ENCODE measurements at places on chromosomes 11 and 22.
A peak's percentile ranks its signal among the peaks of the same experiment; 100 is the strongest.

- DNase-seq = no peak
Measured at GRCh38 chr11:19701421-19701820, 11.2 kb upstream of the NAV2 start.

- no peak for DNase-seq
Measured at GRCh38 chr11:114501901-114502300, 57.8 kb downstream of the NXPE1 start.

DNA sequence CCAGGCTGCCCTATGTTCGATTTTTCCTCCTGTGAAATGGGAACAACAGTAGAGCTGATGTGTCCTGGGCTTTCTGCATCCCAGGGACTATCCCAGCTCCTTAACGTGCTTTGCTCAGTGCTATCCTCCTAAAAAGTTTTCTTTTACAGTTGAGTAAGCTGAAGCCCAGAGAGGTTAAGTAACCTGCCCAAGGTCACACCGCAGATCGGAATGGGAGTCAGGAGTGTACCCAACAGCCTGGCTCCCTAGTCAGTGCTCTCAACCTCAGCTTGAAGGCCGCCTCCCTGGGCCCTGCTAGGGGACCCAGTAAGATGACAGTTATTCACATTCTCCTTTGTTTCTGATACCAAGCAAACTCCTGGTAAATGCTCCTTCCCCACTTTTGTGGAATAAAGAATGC is 45.9 kb downstream of the PARVB start:
- no peak for DNase-seq

GRCh38 chr11:91173701-91174100 is 950.9 kb upstream of the CHORDC1 start:
- no peak for DNase-seq

- DNase-seq = no peak
Measured at GRCh38 chr11:70504246-70505020, 106.1 kb downstream of the CTTN start.

GRCh38 chr11:119680541-119681360 is 48.2 kb downstream of the NECTIN1 start:
- DNase-seq = no peak

GRCh38 chr22:47476231-47476630 is 713.8 kb downstream of the TBC1D22A start:
- no peak for DNase-seq

- no peak for DNase-seq
Measured at GRCh38 chr22:25690798-25691197, 51.2 kb upstream of the MYO18B start.

GRCh38 chr11:93238956-93239355 is 41.2 kb upstream of the SLC36A4 start:
- DNase-seq = no peak

DNA sequence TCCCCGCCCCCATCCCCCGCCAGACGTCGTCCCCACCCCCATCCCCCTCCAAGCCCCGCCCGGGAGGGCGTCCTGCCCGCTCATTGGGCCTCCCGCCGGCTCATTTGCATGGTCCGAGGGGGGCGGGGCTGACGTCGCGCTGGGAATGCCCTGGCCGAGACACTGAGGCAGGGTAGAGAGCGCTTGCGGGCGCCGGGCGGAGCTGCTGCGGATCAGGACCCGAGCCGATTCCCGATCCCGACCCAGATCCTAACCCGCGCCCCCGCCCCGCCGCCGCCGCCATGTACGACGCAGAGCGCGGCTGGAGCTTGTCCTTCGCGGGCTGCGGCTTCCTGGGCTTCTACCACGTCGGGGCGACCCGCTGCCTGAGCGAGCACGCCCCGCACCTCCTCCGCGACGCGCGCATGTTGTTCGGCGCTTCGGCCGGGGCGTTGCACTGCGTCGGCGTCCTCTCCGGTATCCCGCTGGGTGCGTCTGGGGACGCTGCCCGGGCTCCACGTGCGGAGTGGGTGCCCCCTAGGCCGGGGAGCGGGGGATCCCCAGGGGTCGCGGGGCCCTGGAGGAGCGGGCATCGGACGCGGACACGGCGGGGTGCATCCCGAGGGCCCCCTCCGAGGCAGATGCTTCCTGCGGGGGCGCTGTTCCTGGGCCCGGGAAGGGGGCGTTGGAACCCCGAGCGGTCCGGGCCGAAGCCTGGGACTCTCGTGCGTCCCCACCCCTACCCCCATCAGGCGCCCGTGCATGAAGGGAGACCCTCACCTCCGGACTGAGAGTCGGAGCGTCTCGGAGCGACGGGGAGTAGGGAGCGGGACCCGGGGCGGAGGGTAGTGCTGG is at the start of gene PNPLA3:
Gene PNPLA3 (plus strand): TSS at position 175 of the 834 bp plus-strand sequence. CDS start 107 bp downstream, at position 282.
- peak; percentile 77 for DNase-seq

DNA sequence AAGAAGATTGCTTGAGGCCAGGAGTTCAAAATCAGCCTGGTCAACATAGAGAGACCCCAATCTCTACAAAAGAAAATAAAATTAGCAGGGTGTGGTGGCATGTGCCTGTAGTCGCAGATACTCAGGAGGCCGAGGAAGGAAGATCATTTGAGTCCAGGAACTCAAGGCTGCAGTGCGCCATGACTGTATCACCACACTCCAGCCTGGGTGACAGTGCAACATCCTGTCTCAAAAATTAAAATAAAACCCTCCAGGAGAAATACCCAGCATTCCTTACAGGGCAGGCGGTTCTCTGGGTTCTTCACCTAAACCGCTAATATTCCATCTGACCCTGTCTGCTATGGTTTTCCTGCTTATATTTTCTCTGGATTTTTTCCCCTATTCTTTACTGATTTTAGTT is 13.5 kb downstream of the TCF20 start:
- DNase-seq = no peak

DNA sequence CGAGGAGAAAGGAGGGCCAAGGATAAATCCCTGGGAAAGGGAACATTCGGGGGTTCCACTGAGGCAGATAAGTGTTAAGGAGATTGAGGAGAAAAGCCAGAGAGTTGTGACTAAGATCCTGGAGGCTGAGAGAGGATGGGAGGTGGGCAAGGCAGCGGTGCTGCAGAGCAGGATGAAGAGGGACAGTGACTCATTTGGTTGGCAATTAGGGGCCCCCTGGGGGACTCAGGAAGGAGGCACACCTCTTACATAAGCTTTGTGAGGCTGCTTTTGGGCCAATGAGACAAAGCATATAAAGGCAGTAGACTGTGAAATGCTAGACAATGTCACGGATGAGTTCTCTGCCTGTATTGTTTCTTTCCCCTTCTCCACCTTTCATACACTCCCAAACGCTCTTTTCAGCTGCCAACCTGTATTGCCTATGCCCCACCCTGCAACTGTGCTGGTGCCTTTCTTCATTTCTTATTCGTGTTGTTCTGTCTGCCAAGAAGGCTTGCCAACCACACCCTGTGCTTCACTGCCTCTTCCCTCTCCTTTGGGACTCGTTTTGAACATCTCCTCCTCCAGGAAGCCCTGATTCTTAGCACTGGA is 246.8 kb upstream of the KIRREL3 start:
- DNase-seq = no peak

DNA sequence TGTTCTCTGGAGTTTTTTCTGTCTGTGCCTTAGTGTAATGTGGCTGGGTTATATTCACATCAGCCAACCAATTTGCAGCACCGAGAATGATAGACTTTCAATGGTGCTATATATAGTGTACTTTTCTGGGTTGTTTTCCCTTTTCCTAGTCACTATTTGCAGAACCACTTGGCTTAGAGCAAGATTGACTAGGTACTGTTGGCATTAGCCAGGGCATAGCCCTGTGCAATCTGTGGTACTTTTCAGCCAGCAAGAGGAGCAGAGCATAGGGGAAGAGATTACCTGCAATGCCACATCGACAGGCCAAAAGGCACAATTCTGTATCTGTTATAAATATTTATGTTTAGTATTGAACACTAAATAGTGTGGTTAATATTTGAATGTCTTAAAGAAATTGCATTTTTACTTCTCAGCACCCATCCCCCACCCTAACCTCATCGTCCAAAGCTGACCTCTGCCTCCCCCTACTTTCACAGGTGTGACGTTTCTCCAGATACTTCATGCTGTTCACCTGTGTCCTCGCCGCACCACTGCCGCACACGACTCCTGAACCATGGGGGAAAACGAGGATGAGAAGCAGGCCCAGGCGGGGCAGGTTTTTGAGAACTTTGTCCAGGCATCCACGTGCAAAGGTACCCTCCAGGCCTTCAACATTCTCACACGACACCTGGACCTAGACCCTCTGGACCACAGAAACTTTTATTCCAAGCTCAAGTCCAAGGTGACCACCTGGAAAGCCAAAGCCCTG is 51.4 kb downstream of the MICAL2 start:
- no peak for DNase-seq

GRCh38 chr11:118239509-118240205 is 12.5 kb downstream of the MPZL3 start:
- no peak for DNase-seq

DNA sequence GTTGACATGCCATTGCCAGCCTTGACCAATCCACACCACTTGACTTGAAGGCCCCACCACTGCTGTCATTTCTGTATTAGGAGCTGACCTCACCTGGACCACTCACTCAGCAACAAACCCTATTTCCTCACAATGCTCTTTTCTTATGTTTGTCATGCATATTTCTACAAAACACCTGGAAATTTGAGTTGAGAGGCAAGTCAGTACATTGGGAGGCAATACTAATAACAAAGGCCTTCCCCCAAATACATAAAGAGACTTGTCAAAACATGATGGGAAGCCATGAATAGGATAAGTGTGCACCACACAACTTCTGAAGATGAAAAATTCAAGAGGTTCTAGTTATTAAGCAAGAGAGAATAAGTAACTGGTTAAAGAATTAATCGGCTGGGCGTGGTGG is 77.9 kb upstream of the POU2AF2 start:
- DNase-seq = no peak

DNA sequence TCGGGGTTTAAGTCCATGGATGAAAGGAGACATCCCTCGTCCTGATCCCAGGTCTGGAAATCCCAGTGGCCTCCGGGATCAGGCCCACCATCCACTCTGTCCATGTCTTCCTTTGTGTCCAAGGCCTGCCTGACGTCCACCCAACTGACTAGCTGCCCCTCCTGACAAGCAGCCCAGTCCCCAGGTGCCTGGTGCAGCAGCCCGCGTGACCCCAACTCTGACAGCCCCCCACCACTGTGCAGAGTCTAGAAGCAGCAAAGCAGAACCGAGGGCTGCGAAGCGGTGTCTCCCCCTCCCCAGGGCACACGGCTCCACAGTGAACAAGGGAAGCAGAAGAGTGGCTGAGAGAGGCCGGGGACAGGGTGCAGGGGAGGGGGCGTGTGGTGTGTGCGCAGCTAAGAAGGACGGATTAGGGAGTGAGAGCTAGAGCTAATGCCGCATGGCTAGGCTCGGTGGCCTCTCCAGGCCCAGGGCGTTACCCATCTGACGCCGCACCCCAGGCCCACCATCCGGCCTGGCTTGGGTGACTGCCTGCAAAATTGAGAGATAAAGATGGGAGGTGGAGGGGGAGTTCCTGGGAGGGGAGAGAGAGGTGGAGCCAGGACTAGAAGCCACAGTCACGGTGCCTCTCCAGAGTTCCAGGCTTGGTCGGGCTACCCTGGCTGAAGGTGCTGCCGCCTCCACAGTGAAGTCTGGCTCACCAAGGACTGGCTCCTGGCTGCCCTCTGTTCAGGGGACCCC is 16.6 kb upstream of the BAIAP2L2 start:
- DNase-seq = no peak

DNA sequence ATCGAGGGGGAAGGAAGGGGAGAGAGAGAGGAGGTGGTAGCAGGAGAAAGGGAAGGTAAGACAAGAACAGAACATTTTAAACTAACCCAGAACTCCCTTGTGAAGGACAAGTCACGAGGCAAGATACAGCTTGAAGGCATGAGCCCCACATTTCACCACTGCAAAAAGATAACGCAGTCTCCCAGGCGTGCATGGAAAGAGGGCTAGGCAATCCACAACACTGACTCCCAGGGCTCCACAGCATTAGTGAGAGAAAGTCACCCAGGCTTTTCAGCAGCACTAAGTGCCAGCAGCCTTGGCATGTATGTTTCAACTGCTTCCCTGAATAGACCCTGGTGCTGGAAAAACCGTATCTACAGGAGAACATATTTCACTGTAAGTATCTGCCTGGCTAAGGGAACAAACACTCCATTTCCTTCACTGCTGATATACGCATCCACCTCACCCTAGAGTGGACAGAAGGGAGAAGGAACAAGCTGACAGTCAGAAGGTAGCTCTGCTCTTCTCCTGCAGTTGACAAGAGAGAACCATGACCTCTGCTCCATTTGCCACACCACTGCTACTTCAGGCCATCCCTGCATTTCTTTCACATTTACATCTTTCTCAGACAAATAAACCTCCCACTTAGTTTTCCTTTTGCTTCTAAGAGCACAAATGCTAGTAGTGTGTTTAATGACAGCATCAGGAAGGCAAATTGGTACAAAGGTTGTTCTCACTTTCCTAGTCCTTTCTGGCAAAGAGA is 87.9 kb downstream of the AMBRA1 start:
- no peak for DNase-seq

GRCh38 chr11:70415642-70416395 is 17.5 kb downstream of the CTTN start:
- no peak for DNase-seq

GRCh38 chr11:9053316-9054035 is 37.9 kb downstream of the SCUBE2 start:
- DNase-seq = no peak

GRCh38 chr22:23424031-23424430 is 156.1 kb downstream of the IGLL1 start:
- DNase-seq = no peak

DNA sequence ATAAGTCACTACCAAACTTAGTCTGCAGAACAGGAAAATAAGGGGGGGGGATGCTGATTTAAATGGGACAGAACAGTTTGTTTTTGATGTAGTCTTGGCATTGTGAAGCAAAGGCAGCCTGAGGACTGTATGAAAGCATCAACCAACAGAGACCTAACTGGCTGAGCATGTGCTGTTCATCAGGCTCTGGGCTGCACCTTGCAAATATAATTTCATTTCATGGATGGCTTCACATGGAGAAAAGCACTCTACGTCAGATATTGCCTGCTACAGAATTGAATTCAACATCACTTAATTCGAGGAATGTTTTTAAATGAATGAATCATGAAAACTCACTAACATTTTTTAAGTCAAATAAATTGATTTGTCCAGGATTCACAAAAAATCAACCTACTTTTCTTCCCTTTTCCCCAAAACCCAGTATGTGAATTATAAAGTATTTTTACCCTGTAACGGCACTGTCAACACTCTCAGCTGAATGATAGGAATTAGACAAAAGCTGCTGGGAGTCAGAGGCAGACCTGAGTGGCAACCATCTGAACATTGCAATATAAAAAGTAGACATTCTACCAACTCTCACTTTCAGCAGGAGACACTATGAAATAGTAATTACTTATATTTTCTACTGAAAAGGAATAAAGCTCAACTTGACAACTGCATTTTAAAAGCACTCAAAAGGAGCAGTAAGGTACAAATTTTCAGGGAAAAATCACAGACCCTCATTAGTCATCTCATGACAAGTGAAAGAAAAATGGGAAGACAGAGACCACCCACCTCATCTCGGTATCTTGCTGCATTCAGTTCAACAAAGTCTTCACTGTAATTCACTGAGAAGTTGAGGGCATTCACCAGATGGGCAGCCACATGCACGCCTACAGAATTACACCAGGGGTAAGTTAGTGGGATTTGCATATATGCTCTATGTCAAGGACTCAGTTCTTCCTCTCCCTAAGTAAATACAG is 47.5 kb downstream of the NOX4 start:
- no peak for DNase-seq

- DNase-seq = no peak
Measured at GRCh38 chr11:57094181-57094935, 87.4 kb upstream of the LRRC55 start.

All from CD4-positive, alpha-beta T cell treated with Interleukin-12 subunit alpha and Interleukin-12 subunit beta, for 1 hour (primary cell).